Kasumi-1 (cell line): ENCODE measurements at places on chromosomes 7 and 10.

GRCh38 chr10:37495415-37495814 is 362.0 kb downstream of the ZNF248 start:
- DNase-seq, result peak; percentile 64

- peak; percentile 8 for DNase-seq
Measured at GRCh38 chr10:61313460-61313859, 139.7 kb downstream of the TMEM26 start.

DNA sequence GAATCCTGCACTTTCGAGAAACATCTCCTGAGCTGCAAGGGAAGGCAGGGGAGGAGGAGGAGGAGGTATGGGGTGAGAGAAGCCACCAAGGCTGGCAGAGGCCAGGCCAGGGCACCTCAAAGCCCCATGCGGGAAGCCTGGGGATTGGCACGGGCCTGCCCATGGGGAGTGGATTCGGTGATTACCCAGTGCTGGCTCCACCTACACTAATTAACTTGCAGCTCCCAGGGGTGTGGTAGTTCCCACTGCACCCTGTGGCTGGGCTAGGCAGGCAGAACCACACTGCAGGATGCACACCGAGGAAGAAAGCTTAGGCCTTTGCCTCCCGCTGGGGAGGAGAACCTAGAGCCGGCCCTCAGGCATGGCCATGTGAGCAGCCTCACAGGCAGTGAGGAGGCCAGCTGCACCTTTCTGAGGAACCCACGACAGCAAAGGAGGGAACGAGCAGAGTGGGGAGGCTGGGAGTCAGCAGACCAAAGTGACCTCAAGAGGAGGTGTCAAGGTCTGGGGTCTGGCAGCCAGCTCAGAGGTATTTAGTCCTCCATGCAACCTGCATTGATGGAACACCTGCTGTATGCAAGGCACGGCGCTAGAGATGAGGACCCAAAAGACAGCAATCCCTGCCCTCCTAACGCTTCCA is 27.2 kb downstream of the GRID1 start:
- DNase-seq, result no peak

GRCh38 chr7:32221736-32222135 is 151.5 kb upstream of the PDE1C start:
- no peak for DNase-seq

- no peak for DNase-seq
Measured at GRCh38 chr10:132237871-132238270, 51.1 kb downstream of the DPYSL4 start.

- no peak for DNase-seq
Measured at GRCh38 chr10:65423043-65423442, 1502.8 kb upstream of the LRRTM3 start.

GRCh38 chr10:87684001-87684638 is 24.4 kb downstream of the PAPSS2 start:
- no peak for DNase-seq

DNA sequence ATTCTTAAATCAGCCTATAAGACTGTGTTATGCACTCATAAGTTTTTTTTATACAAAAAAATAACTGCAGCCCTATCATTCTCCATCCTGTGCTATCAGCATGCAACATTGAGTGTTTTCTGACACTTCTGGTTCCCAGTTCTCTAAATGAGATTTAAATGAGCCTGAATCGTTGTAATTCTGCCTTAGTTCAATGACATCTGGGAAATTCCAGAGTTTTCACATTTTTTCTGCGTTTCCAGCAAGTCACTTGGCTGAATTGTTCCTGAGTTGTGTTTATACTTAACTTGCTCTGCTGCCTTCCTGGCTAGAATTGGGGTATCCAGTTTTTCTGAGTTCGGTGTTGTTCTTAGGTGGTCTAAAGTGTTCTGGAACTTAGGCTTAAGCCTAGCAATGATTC is 636.1 kb upstream of the FZD8 start:
- DNase-seq, result no peak

GRCh38 chr10:19168584-19168983 is 120.0 kb downstream of the MALRD1 start:
- peak; percentile 17 for DNase-seq

DNA sequence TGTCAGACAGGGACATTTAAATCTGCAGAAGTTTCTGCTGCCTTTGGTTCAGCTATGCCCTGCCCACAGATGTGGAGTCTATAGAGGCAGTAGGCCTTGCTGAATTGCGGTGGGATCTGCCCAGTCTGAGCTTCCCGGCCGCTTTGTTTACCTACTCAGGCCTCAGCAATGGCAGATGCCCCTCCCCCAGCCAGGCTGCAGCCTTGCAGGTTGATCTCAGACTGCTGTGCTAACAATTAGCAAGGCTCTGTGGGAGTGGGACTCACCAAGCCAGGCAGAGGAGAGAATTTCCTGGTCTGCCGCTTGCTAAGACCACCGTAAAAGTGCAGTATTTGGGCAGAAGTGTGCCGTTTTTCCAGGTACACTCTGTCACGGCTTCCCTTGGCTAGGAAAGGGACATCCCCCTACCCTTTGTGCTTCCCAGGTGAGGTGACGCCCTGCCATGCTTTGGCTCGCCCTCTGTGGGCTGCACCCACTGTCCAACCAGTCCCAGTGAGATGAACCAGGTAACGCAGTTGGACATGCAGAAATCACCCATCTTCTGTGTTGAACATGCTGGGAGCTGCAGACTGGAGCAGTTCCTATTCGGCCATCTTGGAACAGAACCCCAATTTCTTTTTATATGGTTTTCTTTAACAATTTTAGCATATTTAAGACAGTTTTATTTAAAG is 28.4 kb upstream of the VWDE start:
- DNase-seq, result no peak

- no peak for DNase-seq
Measured at GRCh38 chr10:129849452-129849750, 114.7 kb downstream of the EBF3 start.

- no peak for DNase-seq
Measured at GRCh38 chr10:77036276-77036675, 601.3 kb downstream of the KCNMA1 start.

DNA sequence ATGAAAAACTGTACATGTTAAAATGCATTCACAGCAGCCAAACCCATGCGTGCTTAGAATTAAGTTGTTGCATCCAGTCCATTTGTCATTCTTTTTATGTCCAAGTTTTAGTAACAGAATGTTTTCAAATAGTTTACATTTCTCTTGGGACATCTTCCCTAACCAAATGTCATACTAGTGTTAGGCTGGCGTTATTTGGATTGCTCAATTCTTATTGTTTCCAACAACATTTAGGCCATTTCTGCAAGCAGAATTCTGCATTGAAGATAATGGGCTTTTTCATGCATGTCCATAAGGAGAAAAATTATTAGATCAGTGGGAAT is 203.0 kb downstream of the HIBADH start:
- no peak for DNase-seq

DNA sequence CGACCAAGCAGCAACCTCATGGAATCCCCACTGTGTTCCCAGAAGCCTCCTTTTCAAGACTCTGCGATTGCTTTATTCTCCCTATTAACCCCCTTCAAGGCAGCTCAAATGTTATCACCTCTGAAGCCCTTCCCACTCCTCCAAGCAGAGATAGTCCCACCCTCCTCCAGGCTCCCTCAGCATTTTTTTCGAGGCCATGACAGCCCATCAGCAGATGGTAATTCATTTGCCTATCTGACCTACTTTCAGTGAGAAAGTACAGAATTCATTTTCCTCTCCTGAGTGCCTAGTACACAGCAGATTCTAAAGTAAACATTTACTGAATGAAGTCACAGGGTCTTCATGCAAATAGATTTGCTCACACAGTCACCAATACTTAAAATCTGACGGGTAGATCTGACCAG is 47.8 kb downstream of the HERPUD2 start:
- no peak for DNase-seq

DNA sequence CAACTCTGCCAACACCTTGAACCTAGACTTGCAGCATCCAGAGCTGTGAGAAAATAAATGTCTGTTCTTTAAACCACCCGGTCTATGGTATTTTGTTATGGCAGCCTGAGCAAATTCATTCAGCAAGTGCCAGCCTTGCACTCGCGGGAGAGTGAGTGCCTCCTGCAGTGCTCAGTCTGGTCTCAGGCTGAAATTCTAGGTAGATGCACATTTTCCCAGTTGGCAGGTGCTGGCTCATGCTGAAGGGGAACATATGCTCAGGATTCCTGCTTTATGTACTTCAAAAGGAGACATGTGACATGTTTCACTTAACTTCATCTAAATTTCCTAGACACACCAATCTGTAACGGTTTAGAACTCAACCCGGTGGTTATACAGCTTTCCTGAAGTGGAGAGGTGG is 170.8 kb downstream of the MGMT start:
- DNase-seq, result no peak

GRCh38 chr7:43771128-43771527 is 12.6 kb downstream of the BLVRA start:
- no peak for DNase-seq

DNA sequence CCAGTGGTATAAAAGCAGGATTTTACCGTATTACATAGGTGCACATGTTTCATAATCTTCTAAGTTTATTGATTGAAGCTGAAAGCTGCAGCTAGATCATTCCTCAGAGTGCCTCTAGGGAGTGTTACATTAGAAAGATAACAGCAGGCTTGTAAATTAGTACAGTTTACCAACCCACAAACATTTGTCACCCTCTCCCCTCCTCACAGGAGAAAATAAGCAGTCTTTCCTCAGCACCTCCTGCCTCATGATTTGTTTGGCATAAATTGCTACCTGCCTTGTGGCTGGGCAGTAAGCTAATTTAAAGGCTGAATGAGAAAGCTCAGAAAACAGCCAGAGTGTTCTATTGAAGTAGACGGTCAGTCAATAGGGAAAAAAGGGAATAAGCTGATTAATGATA is 74.2 kb downstream of the NXPH1 start:
- no peak for DNase-seq

DNA sequence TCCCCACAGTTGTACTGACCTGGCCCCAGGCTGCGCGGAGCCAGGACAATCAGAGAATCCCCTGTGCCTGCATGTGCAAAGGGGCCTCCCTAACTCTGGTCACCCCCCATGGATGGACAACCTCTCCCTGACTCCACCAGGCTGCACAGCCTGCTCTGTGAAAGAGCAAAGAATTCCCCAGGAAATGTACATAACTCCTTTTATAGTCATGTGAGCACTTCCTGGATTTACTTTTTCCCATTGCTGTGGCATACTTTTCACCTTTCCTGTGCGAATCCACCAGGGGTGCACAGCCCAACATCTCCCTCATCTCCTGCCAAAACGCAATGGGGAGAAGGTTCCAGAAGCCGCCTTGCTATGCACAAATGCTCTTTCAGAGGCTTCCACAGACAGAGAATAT is 27.9 kb downstream of the FGFR2 start:
- no peak for DNase-seq

DNA sequence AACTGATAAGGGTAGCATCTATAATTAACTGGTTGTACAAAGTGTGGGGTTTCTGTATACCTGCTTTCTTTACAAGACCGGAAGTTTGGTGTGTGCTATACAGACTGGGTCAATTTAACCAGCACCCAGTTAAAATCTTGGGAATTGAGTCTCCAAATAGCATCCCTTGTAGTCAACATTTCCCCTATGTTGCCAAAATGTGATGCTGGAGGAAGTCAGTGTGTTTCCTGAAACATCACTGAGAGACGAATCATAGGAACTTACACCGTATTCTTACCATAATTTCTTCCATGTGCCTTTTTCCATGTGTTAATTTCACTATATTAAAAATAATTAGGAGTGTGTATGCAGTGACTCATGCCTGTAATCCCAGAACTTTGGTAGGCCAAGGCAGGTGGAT is 1.7 kb downstream of the AKR1C4 start:
- no peak for DNase-seq

GRCh38 chr7:20777377-20778062 is 9.2 kb downstream of the SP8 start:
- no peak for DNase-seq

GRCh38 chr10:25028711-25029110 is 12.3 kb downstream of the THNSL1 start:
- DNase-seq, result no peak

DNA sequence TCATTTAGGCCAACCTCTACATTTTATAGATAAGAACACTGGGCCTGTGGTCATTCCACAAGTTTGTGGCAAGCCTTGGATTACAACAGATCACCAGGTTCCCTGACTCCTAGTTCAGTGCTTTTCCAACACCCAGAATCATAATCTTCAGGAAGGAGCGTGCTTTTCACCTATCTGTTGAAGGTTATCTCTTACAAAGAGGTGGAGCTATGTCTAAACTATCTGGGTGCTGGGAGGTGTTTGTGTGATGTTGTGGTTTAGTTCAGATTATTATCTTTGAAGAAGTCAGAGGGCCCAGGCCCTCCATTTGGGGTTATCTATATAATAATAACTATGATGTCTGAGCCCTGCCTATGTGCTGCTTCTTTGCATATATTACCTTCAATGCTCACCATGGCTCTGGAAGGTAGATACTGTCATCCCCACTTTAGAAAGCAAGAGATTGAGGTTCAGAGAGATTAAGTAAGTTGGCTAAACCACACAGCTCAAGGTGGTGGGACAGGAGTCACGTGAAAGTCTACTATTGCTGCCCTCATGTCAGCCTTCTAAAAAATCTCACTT is 24.0 kb downstream of the IL2RA start:
- no peak for DNase-seq

DNA sequence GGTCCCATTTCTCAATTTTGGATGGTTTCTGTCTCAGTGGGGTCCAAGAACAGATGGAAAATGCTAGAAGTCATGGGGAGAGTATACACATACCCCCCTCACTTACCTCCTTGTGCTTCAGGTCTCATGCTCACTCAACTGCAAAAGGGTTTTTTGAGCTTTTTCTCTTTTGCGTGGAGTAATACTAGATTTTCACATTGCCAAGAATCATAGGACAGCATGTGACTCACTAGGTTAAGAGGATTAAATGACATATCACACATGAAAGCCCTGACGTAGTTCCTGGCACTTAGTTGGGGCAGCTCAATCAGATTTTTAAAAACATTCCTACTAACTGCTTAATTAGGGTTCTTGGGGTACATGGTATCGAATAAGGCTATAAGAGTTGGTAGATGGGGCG is 4.5 kb downstream of the PI4K2A start:
- no peak for DNase-seq

GRCh38 chr10:27446091-27446918 is 57.8 kb upstream of the RAB18 start:
- peak; percentile 86 for DNase-seq

DNA sequence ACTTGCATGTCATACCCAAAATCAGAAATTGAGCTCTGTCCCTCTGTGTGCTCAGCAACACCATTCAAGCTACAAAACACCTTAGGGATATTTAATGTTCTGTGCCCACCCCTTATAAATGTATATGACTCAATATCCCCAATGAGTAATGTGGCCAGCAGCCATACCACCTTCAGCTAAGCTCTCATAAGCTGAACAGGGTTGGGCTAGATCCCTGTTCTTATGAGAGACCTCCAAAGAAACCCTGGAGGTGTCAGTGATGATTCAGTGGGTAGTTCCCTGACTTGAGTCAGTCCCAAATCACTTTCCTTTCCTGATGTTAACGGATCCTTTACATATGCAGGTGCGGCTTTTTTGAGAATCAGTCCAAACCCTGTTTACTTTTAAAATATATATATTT is 253.8 kb downstream of the CREB5 start:
- no peak for DNase-seq

GRCh38 chr7:21544303-21544656 is 1.4 kb downstream of the DNAH11 start:
- no peak for DNase-seq

- peak; percentile 85 for DNase-seq
Measured at GRCh38 chr10:93352638-93353383, 129.3 kb downstream of the MYOF start.
